Endodermal cell (in vitro differentiated cells): ENCODE measurements at places on chromosomes 4 and X. TPM values are rescaled to one million over a fixed set of nuclear protein-coding genes. Genes with fewer than 3 reads are reported as not detected.

NDP gene
- total RNA-seq, result not detected in 3 replicates

RAI2 gene
- total RNA-seq, result 3.1 to 5.8 TPM (median 5.5 TPM) in 3 replicates

PCYT1B gene
- 16.0 and 19.2 TPM in 2 replicates for total RNA-seq

OPHN1 gene
- 2.0 and 2.9 TPM in 2 replicates for total RNA-seq

AMMECR1 gene
- 57.1 and 62.2 TPM in 2 replicates for total RNA-seq

GATB gene
- 18.3 to 18.9 TPM (median 18.4 TPM) in 3 replicates for total RNA-seq

CENPE gene
- total RNA-seq, result 23.8 to 40.9 TPM (median 39.6 TPM) in 3 replicates

PCDH10 gene
- total RNA-seq, result 139 to 387 TPM (median 140 TPM) in 3 replicates

GPRIN3 gene
- total RNA-seq, result 0.52 to 2.4 TPM (median 2.1 TPM) in 3 replicates

WNK3 gene
- 30.7 and 40.4 TPM in 2 replicates for total RNA-seq

NPY5R gene
- 4.3 and 4.4 TPM in 2 replicates for total RNA-seq
